ENCODE measurements at places on chromosomes 2 and 18. TPM values are rescaled to one million over a fixed set of nuclear protein-coding genes. Genes with fewer than 3 reads are reported as not detected.
A peak's percentile ranks its signal among the peaks of the same experiment; 100 is the strongest.

DNA sequence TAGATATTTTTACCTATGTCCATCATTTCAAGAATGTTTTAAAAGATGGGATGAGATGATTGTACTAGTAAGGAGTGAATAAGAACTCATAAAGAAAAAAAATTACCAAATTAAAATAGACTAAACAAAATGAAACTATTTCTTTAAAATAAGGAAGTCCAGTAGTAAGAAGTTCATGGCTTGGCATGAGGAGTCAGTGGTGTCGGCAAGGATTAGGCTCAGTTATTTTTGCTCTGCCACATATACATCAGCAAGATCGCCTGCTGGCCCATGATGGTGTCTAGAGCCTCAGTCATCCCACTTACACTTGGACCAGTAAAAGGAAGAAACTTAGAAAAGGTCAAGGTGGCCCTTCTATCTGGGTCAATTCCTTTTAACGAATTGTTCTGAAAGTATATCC lies 300.9 kb upstream of the SLC8A1 start:
- no peak for DNase-seq

GRCh38 chr2:164964700-164965099 lies 9.4 kb upstream of the SLC38A11 start:
- DNase-seq = no peak

GRCh38 chr18:71743634-71744033 lies 800.5 kb downstream of the CBLN2 start:
- DNase-seq = no peak

GRCh38 chr18:76051396-76052226 lies 443.4 kb downstream of the ZNF516 start:
- no peak for DNase-seq

GRCh38 chr2:10256031-10256514 lies 46.6 kb upstream of the HPCAL1 start:
- DNase-seq = peak; percentile 12

Gene RIT2
- not detected for total RNA-seq

- DNase-seq = no peak
Observed at GRCh38 chr2:229775614-229776313, 61.4 kb upstream of the DNER start.

Gene RAB27B
- total RNA-seq = 0.16 TPM

DNA sequence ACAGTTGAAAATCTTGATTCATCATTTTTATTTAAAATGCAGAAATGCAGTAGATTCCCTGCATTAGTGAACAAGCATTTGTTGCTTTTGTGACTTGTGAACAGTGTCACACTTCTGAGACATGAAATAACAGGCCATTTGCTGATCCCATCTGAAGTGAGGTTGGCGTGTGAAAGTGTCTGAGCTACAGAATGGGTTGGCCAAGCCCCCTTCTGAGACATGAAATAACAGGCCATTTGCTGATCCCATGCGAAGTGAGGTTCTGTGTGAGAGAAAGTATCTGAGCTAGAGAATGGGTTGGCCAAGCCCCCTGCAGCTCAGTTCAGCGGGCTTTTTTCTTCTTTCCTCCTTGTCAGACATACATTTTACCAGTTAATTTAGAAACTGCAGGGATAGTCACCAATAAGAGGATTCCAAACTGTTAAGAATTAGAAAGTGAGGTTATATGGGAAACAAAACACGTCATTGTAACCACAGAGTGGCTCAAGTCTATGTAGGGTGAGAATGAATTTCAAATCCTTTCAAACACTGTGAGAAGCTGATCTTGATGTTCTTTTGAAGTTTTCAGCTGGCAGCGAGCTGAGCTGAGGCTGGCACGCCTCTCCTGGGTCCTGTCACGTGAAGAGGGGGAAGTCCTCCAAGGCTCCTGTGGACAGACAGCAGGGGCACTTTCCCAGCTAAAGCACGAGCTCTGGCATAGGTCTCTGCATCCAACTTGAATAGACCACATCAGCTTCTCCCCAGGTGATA lies 339.2 kb upstream of the SALL3 start:
- DNase-seq = no peak

Gene ANKRD62
- not detected for total RNA-seq

DNA sequence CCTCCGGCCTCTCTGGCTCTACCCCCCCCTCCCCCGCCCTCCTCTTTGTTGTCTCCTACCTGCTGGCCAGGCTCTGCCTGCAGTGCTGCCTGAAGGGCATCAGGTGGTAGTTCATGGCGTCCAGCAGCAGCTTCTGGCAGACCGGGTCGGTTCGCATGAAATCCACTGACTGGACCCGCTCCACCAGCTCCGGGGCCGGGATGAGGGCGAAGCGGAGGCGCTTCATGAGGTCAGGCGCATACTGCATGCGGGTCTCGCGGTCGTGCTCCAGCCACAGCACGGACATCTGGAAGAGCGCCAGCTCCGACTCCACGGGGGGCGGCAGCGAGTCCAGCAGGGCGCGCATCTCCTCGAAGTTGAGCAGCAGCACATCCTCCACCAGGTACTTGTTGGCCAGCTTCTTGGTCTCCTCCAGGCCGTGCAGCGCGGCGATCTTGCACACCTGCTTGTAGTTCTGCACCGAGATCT lies 3.2 kb downstream of the KLHL14 start:
- no peak for DNase-seq

DNA sequence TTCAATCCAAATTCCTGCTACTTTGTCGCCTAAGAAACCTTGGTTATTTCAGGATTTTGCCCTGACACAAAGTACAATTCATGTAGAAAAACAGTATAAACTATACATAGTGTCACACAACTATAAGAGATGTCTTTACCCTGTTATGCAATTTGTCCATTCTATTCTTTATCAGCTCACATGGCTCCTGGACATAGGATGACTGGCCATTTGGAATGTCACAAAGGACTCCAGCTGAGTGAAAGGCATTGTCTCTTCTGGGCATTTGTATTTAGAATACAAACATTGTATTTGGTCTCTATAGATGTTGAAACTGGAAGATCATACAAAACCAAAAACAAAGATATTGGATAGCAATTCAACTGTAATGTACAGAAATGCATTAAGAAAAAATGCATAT lies 944.6 kb upstream of the LRRTM1 start:
- DNase-seq = no peak

DNA sequence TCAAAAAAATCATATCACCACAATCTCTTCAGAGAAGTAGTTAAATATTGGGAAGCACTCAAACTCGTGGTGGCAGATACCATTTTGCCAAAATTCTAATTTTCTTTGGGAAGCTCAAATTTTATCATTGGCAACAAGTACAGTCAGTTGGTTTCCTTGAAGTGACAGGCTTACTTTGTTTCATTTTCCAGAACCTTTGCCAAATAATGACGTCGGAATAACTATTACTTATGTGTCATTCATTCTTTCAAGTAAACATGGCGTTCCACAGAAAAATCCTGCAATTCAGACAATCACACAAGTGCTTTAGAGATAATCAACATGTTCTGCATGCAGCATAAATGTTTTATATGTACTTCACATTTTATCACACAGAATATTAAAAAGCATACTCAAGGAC lies 5.4 kb downstream of the TTLL4 start:
- no peak for DNase-seq

- no peak for DNase-seq
Observed at GRCh38 chr2:112165296-112165695, 27.1 kb downstream of the FBLN7 start.

- DNase-seq = no peak
Observed at GRCh38 chr2:98713332-98714015, 17.5 kb downstream of the MGAT4A start.

DNA sequence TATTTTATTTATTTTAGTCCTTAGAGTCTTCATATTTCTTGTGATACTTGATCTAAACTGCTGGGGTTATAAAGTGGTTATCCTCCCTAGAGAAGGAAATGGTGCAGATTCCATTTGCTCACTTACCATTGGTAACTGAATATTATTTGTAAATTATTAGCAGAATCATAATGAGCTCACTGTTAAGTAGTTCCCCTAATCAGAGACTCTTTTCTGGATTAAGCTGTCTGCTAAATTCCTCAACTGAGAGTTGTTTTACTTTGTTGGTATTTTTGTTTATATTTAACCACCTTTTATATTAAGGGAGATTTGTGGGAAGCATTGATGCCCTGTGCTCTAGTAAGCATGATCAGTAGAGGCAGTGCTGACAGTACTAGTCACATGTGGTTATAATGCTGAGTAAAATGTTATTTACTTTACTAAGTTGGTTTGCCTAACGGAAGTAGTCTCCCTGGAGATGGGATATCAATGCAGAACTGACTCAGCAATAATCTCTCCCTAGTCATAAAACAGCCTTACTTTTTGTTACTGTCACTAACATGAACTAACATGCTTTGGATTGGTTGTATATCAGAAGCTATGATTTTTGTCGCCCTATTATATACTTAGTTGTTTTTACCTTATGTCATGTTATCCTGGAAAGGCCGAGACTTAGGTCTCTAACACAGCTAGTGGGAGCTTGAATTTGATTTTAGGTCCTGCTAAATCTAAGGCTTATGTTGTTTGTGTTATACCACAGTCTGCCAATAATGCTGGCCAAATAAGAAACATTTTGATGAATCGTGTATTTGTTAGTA lies 166.7 kb downstream of the MCFD2 start:
- DNase-seq = no peak

DNA sequence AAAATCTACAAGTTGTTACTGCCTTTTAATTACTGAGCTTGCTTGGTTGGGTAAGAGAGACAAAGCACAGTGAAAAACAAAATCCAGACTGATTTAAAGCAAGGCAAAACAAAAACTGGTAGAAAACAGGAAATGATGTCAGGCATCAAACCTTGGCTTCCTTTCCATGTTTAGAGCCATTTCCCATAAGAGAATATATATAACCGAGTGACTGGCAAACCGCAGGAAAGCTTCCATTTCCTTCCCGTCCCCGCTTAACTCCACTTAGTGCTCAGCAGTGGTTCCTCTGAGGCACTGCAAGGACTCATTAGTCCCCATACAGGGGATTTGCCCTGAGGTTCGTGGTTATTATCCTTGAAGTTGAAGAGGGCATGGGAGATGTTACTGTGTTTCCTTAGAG lies 446.3 kb downstream of the LPIN1 start:
- no peak for DNase-seq

- DNase-seq = no peak
Observed at GRCh38 chr18:53747663-53748160, 476.8 kb downstream of the MBD2 start.

DNA sequence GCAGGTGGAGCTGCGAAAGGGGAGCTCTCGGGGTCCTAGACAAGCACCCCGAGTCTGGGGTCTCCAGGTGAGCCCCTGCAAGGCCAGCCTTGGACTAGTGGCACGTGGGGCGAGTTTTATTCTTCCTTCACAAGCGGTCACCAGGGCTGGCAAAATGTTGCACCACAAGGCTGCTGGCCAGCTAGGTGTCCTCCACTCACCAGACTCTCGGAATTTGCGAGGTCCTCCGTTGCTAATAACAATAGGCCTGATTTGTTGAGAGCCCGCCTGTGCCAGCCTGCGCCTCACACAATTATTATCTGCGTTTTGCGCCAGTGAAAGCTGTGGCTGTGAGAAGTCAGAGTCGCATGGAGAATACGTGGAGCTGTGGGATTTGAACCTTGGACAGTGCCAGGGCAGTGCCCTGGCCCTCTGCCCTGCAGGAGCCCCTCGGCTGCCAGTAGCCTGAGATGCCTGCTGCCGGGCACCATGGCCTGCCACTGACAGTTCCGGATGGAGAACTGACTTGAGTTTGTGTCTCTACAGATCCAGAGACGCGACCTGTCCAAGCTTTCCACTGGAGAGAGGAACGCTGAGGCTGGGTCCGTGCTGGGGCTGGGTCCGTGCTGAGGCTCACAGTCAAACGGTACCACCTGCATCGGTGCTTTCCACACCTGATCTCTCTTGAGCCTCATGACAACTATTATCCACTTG lies 77.6 kb upstream of the ODC1 start:
- DNase-seq = no peak
